ENCODE measurements at places on chromosomes 16 and 17.

DNA sequence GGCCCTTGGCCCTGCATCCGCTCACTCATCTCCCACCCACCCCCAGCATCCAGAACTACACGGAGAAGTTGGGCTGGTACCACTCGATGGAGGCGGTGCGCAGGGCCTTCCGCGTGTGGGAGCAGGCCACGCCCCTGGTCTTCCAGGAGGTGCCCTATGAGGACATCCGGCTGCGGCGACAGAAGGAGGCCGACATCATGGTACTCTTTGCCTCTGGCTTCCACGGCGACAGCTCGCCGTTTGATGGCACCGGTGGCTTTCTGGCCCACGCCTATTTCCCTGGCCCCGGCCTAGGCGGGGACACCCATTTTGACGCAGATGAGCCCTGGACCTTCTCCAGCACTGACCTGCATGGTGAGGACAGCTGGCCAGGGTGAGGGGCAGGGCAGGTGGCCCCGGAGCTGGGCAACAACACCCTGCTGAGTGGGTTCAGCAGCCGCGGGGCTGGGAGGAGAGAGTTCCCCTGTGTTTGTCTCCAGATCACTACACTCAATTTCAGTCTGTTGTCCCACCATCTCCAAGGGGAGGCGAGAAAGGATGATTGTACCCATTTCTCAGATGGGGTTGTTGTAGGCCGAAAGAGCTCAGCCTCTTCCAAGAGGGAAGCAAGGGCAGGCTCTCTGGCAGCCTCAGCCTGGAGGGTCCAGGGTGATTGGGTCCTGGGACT, 14.4 kb downstream of the MMP15 start:
- no peak for DNase-seq

DNA sequence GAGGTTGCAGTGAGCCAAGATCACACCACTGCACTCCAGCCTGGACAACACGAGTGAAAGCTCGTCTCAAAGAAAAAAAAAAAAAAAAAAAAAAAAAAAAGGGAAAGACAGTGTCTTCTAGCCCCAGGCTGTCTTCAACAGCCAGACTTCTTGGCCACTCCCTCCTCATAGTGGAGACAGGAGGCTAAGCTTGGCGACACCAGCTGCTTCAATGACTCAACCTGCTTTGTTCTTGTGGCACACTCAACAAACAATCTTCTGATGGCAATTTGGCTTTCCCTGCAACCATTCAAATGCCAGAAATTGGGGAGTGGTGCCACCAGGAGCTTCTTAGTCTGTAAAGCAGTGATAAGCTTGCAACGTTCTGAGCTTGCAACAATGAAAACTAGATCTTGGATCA, 290.4 kb upstream of the DYNLRB2 start:
- no peak for DNase-seq

- no peak for DNase-seq
These were observed 8.5 kb downstream of the ZFPM1 start for GRCh38 chr16:88461331-88462269.

DNA sequence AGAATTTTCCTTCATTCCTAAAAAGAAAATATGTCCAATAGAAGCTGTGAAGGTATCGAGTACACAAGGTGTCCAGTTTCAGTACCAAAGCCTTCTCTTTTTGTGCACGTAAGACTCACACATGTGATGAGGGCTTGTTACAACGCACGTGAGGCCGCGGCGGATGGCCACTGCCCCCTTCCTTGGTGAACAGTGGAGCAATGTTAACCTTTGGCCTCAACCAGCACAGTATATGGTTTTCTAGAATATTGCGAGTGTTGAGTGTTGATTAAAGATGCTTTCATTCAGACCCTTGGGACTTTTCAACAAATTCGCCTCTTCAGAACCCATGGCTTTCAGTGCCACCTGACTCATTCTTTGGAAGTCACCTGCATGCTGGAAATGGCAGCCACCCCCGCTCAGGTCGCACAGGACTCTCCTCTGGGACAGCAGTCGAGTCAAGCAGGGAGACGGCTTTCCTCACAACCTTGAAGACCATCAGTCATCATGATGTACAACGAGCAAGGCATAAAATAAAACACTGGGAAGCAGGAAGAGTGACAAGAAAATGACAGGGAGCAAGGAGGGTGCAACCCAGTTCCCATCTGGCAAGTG, 14.5 kb downstream of the MAP1LC3B start:
- no peak for DNase-seq

DNA sequence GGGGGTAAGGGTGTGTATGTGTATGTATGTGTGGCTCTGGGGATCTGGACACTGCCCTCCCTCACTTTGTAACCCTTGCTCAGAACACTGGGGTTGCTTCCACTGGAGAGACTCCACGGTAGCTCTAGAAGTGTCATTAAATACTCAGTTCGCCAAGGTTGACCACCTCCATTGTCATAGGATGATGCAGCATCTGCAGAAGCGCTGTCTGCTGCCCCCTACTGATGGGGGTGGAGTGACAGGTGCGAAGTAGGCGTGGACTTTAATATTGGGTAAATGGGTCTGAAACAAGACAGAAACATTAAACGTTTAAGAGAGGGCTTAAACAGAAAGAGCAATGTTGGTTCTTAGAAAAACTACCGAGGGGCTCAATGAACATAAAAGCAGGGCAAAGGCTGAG, 35.5 kb upstream of the STAC2 start:
- no peak for DNase-seq

GRCh38 chr16:66572356-66572755, 6.1 kb downstream of the CMTM1 start:
- DNase-seq = no peak

DNA sequence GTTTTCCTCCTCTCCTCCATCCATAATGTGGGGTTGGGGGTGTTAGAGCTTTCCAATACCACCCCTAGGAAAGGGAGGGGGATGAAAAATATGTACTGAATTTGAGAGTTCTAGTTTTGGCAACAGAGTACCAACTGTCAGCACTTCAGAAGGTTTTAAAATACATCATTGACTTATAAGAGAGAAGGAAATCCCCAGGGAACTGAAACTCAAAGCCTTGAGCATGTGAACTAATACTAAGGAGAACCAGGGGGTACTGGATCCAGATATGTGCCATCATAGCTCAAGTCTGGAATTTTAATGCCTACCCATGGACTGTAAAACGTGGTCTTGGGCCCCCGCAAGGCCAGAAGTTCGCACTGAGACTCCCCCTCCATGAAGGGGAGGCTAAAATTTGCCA, 15.8 kb downstream of the CACNG5 start:
- no peak for DNase-seq

DNA sequence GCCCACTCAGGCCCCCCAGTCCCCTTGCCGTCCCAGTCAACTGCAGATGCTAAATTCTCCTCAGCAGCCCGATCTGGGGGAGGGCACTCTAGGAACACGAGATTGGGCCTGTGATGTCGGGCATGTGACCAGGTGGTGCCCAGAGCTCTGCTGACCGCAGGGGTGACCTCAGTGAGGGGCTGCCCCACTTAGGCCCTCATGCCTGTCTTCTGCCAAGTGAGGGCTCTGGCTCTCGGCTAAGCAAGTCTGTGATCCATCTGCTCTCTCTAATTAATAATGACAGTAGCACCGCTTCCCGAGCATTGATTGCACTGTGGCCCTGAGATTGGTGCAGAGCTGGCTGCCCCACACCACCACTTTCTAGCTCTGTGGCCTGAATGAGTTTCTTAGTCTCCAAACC, 138.8 kb downstream of the MRM1 start:
- no peak for DNase-seq

DNA sequence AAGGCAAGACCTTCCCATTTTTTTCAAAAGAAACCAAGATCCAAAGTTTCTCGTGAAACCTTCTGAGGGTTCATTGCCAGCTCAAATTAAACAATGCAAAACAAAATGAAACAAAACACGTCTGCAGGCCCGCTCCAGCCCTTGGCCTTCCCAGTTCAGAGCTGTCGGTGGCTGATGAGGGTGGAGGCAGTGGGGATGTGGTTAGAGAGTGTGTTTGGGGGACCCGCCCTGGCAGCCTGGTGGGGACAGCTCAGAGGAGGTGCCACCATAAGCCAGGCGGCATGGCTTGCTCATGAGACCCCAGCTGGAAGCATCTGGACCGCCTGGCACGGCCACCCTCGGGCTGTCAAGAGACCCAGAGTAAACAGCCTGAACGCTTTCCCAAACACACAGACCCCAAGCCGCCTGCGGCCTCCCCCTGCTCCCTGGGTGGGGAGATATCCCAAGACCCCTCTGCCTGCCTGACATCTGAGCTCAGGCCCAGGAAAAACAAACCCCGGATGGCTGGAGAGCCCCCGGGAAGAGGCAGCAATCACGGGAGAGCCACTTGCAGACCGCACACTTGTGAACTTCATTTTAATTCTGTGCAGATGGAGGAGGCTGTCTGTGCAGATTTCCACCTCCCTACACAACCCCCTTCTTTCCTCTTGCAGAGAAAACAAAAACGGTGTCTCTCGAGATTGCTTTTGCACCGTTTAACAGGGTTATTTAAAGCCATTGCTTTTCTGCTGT, 35.4 kb upstream of the LITAF start:
- no peak for DNase-seq

GRCh38 chr17:29215717-29216116, 30.9 kb upstream of the CRYBA1 start:
- DNase-seq = no peak

GRCh38 chr16:88732172-88732960, 26.1 kb downstream of the CTU2 start:
- DNase-seq = no peak

DNA sequence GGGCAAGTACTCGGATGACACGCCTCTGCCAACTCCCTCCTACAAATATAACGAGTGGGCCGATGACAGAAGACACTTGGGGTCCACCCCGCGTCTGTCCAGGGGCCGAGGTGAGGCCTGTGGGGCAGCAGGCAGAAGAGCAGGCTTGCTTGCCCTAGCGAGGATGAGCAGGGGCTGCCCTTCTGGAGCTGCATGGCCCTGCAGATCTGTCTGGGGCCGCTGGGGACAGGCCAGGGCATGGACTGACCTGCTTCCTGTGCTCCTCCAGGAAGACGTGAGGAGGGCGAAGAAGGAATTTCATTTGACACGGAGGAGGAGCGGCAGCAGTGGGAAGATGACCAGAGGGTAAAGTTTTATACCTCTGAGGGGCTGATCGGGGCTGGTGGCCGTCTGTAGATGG, 5.3 kb downstream of the DHX38 start:
- no peak for DNase-seq

GRCh38 chr17:3602499-3602898, 6.7 kb downstream of the TRPV1 start:
- DNase-seq = no peak

- no peak for DNase-seq
These were observed 8.9 kb downstream of the ZNF594 start for GRCh38 chr17:5182597-5183409.

GRCh38 chr16:57289391-57290257, 5.2 kb upstream of the PLLP start:
- DNase-seq = no peak

DNA sequence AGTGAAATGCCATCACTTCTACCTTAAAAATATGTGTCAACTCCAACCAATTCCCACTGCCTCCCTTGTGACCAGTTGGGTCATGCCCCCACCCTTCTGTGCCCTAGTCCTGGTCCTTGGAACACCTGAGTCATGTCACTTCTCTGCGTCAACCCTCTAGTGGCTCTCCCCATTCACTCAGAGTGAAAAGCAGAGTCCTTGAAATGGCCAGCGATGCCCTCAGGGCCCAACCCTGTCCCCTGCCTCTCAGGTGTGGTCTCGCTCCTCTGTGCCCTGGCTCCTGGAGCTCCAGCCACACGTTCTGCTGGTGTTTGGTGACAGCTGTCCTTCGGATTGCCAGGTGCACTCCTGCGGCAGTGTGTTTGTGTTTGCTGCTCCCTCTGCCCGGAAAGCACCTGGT, 89.2 kb downstream of the SPECC1 start:
- DNase-seq = no peak

GRCh38 chr17:29018788-29019474, 13.1 kb upstream of the SEZ6 start:
- no peak for DNase-seq

- no peak for DNase-seq
These were observed 19.3 kb downstream of the CASKIN1 start for GRCh38 chr16:2177101-2177500.

DNA sequence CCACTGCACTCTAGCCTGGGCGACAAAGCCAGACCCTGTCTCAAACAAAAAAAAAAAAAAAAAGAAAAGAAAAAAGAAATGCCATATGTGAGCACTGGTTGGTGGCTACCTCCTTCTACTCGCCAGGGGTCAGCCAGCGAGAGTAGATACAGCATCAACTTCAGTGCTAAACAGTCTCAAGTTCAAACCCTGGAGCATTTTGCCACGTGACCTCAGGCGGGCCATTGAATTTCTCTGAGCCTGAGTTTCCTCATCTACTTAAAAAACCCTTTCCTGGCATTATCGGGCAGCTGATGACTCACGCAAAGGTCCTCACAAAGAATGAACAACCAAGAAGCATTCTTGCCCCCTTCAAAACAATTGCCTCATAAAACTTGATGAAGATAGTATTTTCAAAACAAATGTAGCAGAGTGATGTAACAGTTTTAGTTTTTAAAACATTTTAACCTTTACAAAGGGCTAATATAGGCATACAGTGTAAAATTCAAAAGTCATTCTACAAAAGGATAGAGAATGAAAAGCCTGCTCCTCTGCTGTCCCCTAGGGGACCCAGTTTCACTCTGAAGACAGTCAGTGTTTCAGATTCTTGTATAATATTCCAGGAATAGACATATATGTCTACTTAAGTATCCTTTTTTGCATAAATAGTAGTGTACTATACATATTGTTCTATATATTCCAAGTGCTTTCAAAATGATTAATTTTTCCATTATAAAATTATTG, 28.4 kb downstream of the DNAH2 start:
- peak; percentile 52 for DNase-seq

DNA sequence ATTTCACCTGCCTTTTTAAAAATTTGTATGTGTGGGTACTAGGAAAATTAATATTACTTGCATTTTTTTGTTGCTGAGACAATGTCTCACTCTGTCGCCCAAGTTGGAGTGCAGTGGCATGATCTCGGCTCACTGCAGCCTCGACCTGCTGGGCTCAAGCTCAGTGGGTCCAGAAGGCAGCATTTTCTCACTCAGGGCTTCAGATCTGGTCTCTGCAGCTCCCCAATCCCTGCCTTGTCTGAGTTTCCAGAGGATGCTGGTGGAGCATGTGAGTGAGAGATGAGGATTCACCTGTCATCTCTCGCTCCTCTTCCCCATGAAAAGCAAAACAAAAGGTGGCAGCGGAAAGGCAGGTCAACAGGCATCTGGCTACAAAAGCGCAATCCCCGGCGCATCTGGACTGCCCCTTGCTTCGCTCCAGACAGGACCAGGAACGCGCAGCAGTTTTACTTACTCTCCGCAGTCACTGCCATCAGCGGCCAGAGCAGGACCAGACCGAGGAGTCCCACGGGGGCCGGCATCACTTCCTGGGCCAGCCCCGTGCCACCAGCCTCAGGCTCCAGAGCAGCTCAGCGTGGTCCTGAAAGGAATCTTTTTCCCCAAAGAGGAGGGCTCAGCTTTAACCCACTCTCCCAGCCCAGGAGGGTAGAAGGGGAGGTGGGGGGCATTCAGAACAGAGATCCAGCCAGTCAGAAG, 59.9 kb downstream of the LITAF start:
- DNase-seq = no peak

- DNase-seq = no peak
These were observed at the start of gene KCNH6 for GRCh38 chr17:63523253-63523855. Gene KCNH6, plus strand, starts transcription at chr17:63523358. Its CDS starts 56 bp downstream, at chr17:63523414.

GRCh38 chr16:67430504-67430976, 381 bp upstream of the HSD11B2 start:
- DNase-seq = no peak

All from BJ (cell line).